ENCODE measurements at places on chromosomes 5 and 9. TPM values are rescaled to one million over a fixed set of nuclear protein-coding genes. Genes with fewer than 3 reads are reported as not detected.

SLC46A2 gene
- not detected for total RNA-seq

DNA sequence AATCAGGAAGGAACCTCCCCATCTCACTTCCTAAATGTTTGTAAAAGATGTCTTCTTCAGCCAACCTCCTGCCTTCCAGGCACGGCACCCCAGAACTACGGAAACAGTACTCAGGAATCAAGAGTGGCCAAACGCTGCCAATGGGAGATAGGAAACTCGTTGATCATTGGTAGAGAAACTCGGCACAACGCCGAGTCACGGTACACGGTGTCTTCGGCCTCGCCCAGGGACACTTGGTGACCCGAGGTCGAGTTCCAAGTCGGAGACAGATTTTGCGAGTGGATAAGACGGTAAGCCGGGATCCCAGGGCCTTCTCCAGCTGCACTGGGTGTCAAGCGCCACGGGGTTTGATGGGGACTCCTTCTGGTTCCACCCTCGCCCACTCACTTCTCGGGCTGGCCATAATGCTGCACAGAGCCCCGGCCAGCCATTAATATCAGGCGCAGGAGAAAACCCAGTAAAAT is 343 bp downstream of the KIAA0825 start:
- no peaks in the 10 kb centered on the region for H3K27me3 ChIP-seq
- DNase-seq: no peak
- peak overlapping the region; percentile 94 for H3K4me3 ChIP-seq
- no peaks in the 10 kb centered on the region for H3K4me1 ChIP-seq

ACOT12 gene
- 0.33 TPM for total RNA-seq

SPTLC1 gene
- total RNA-seq: 64.2 TPM

- H3K4me3 ChIP-seq: no peak overlapping the region
- no peaks in the 10 kb centered on the region for H3K27me3 ChIP-seq
- DNase-seq: no peak
- H3K36me3 ChIP-seq: no peaks in the 10 kb centered on the region
- H3K4me1 ChIP-seq: no peaks in the 10 kb centered on the region
- H3K27ac ChIP-seq: no peak overlapping the region
These were observed 419.6 kb downstream of the KDM4C start for GRCh38 chr9:7177383-7177782.

GRCh38 chr9:130297371-130297770 is 31.8 kb downstream of the HMCN2 start:
- no peak for DNase-seq
- peaks cover 5% of the 10 kb centered on the region for H3K36me3 ChIP-seq
- no peak overlapping the region for H3K4me3 ChIP-seq
- no peaks in the 10 kb centered on the region for H3K27me3 ChIP-seq

DNA sequence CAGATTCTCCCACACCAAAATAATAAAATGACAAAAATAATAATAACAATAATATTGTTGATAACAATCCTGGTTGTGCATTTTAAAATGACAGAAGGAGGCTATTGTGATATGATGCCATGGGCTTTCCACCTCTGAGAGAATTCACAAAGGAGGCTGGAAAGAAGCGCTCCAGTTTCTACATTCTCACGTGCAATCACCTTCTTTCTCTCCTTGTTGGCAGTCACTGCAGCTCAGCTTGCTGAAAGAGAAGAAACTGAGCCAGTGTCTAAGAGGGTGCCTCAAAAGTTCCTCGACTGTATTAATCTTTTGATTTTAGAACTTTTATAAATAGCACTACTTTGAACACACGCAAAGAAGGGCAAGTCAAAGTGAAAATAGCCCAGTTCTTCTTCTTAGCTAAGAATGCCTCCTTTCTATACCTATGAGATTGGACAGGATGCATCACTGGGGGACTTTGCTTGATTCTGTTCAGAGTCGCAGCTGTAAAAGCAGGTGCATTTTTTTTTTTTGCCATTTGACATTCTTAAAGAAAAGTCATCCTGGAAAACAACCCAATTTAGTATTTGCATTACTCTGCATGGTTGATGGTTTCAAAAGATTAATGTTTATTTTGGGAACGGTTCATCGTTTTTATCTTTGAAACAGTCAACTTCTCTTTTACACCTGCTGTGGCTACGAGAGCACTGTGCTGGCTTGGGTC is 12.4 kb upstream of the SUB1 start:
- no peak overlapping the region for H3K4me3 ChIP-seq
- H3K4me1 ChIP-seq: no peaks in the 10 kb centered on the region
- H3K27me3 ChIP-seq: no peaks in the 10 kb centered on the region

NOXA1 gene
- total RNA-seq: 0.55 TPM

CDH6 gene
- total RNA-seq: 1.4 TPM

GRCh38 chr5:95989283-95990048 is 27.8 kb upstream of the ELL2 start:
- no peak overlapping the region for H3K27ac ChIP-seq
- no peaks in the 10 kb centered on the region for H3K4me1 ChIP-seq
- no peak for DNase-seq
- H3K4me3 ChIP-seq: no peak overlapping the region
- no peaks in the 10 kb centered on the region for H3K27me3 ChIP-seq

DNA sequence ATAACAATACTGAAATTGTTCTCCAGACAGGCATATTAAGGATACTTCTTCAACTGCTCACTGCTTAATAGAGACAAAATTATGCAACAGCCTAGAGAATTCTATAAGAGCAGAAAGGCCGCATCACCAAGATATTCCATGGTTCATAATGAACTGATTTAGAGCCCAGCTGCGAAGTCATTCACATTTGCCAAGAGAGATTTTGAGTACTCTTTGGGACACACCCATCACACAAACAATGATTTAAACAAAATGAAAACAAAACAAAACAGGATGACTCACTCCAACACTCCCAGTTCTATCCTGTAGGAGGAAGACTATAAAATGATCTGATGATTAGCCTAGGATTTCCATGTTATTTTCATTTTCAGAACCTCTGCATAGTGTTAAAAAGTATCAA is 145.7 kb upstream of the GNA14 start:
- no peak overlapping the region for H3K27ac ChIP-seq
- DNase-seq: no peak
- H3K36me3 ChIP-seq: no peaks in the 10 kb centered on the region
- no peaks in the 10 kb centered on the region for H3K27me3 ChIP-seq

NOL6 gene
- total RNA-seq: 55.0 TPM

CDX1 gene
- total RNA-seq: not detected

Data from H1 (cell line).